Neural crest cell (in vitro differentiated cells): ENCODE measurements at places on chromosomes 3 and 15.

DNA sequence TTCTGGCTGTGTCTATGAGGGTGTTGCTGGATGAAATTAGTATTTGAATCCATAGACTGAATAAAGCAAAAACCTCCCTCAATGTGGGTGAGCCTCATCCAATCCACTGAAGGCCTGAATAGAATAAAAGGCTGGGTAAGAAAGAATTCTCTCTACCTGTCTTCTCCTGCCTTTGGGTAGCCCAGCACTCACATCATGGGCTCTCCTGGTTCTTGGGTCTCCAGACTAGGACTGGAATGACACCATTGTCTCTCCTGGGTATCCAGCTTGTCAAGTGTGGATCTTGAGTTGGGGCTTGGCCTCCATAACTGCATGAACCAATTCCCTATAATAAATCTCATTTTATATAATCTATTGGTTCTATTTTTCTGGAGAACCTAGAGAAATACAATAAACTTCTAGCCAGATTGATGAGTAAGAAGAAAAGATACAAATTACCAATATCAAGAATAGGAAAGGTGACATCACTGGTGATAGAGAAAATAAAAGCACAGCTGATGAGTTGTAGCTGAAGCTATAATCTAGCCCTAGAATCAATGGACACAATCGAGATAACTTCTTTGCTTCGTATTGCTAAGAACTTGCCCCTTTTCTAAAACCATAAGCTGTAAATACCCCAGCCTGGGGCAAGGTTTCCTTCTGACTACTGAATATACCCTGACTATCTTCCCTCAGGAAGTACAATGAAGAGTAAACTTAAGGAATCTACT is 106.4 kb downstream of the ANO10 start:
- H3K4me1 ChIP-seq = no peaks in the 10 kb centered on the region
- H3K27ac ChIP-seq = no peak overlapping the region
- DNase-seq = no peak
- no peak overlapping the region for H3K4me3 ChIP-seq

GRCh38 chr3:37935290-37935668 is 55.3 kb upstream of the VILL start:
- no peak for DNase-seq
- H3K4me3 ChIP-seq = peak overlapping the region; percentile 9
- H3K36me3 ChIP-seq = peaks cover 5% of the 10 kb centered on the region
- H3K27me3 ChIP-seq = no peaks in the 10 kb centered on the region
- H3K27ac ChIP-seq = peak overlapping the region; percentile 45
- H3K4me1 ChIP-seq = peaks cover 57% of the 10 kb centered on the region

DNA sequence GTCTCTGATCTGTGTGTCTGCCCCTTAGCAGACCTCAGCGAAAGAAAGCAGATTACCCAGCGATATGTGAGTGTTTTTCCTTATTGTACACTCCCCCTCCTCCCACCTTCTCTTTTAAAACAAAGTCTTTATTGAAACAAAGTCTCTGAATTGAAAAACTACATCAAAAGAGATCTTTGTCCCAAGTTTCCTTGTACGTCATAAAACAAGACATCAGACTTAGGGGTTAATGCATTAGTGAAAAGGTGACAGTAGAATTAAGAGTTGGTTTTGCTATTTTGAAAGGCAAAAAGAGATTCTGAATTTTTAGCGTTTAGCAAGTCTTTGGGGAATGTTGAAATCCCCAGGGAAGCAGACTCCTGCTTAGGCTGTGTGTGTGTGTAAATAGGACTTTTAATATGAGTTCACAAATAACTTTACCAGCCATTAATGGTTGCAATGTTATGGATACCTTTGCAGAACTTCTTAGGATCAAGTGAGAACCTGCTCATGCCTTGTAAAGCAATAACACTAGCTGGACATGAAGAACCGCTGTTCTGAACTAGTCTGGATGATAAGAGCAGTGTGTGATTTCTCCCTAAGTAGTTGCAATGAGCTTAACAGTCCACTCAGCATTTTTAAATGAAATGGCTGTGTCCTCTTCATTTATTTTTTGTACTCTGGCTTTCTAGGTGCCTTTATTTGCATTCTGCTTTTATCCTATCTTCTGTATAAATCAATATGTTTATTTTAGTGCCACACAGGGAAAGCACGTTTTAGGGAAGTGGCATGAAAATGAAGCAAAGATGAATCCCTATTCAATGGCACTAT is 136.6 kb downstream of the MCTP2 start:
- peaks cover 30% of the 10 kb centered on the region for H3K4me1 ChIP-seq
- H3K27ac ChIP-seq = peak overlapping the region; percentile 3
- DNase-seq = no peak
- H3K4me3 ChIP-seq = peak overlapping the region; percentile 5

- no peaks in the 10 kb centered on the region for H3K36me3 ChIP-seq
- H3K27me3 ChIP-seq = no peaks in the 10 kb centered on the region
- H3K27ac ChIP-seq = no peak overlapping the region
- H3K4me3 ChIP-seq = no peak overlapping the region
- DNase-seq = no peak
- peaks cover 63% of the 10 kb centered on the region for H3K4me1 ChIP-seq
Observed at GRCh38 chr3:115652738-115653137, 29.4 kb downstream of the GAP43 start.

- H3K27me3 ChIP-seq = no peaks in the 10 kb centered on the region
- peaks cover 48% of the 10 kb centered on the region for H3K4me1 ChIP-seq
- H3K4me3 ChIP-seq = no peak overlapping the region
- DNase-seq = no peak
- no peaks in the 10 kb centered on the region for H3K36me3 ChIP-seq
- no peak overlapping the region for H3K27ac ChIP-seq
Observed at GRCh38 chr15:38049891-38050290, 115.5 kb downstream of the TMCO5A start.

GRCh38 chr15:40852529-40852928 is 8.7 kb downstream of the SPINT1 start:
- peaks cover 15% of the 10 kb centered on the region for H3K27me3 ChIP-seq
- no peak overlapping the region for H3K27ac ChIP-seq
- DNase-seq = no peak

- H3K36me3 ChIP-seq = no peaks in the 10 kb centered on the region
- H3K4me1 ChIP-seq = no peaks in the 10 kb centered on the region
- H3K27ac ChIP-seq = no peak overlapping the region
- no peak overlapping the region for H3K4me3 ChIP-seq
Observed at GRCh38 chr15:58399739-58400138, 32.1 kb upstream of the LIPC start.

DNA sequence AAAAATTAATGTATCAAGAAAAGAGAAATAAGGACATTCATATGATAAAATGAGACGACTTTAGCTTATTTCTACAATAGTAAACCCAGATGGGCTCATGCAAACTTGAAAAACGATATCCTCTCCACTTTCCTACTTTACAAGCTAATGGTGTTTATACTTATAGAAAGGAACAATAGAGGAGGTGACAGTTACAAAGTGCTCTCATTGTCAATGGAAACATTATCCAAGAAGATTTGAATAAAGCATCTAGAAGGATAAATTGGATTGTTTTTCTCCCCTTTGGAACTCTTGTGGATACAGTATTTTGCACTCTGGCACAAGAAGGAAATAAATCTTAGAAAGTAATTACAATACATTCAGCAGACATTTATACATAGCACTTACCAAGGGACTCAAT is 20.2 kb upstream of the CCDC66 start:
- H3K27me3 ChIP-seq = peaks cover 23% of the 10 kb centered on the region
- no peak overlapping the region for H3K27ac ChIP-seq
- H3K4me3 ChIP-seq = no peak overlapping the region
- no peak for DNase-seq
- H3K36me3 ChIP-seq = no peaks in the 10 kb centered on the region
- H3K4me1 ChIP-seq = no peaks in the 10 kb centered on the region

GRCh38 chr3:150236316-150237082 is 171.6 kb upstream of the TSC22D2 start:
- peaks cover 26% of the 10 kb centered on the region for H3K4me1 ChIP-seq
- no peak overlapping the region for H3K4me3 ChIP-seq
- H3K27ac ChIP-seq = no peak overlapping the region
- H3K36me3 ChIP-seq = no peaks in the 10 kb centered on the region

- no peaks in the 10 kb centered on the region for H3K27me3 ChIP-seq
- no peak overlapping the region for H3K27ac ChIP-seq
- no peaks in the 10 kb centered on the region for H3K36me3 ChIP-seq
- H3K4me1 ChIP-seq = peaks cover 56% of the 10 kb centered on the region
Observed at GRCh38 chr15:68418611-68419161, 13.3 kb downstream of the ITGA11 start.

DNA sequence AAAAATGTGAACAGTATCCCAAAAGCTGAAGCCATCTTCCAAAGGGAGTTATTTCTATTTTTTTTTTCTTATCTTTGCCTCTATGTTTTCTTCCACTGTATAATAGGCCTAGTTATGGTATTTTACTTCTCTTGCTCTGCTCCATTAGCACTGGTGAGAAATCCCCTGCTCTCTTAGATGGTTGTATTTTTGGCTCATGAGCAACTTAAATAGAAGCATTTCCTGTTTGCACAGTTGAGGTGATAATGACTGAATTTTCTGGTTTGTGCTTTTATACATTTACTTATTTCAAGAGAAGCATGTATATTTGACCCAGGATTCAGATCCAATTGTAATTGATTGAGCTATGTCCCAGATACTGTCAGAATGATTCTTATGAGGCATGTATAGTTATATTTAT is 61.6 kb upstream of the CD200R1L start:
- peaks cover 4% of the 10 kb centered on the region for H3K36me3 ChIP-seq
- DNase-seq = no peak
- H3K4me1 ChIP-seq = no peaks in the 10 kb centered on the region
- H3K27ac ChIP-seq = no peak overlapping the region

GRCh38 chr15:75723171-75723846 is 10.7 kb upstream of the CSPG4 start:
- H3K27ac ChIP-seq = peak overlapping the region; percentile 96
- H3K27me3 ChIP-seq = no peaks in the 10 kb centered on the region
- H3K4me3 ChIP-seq = no peak overlapping the region
- DNase-seq = no peak
- no peaks in the 10 kb centered on the region for H3K36me3 ChIP-seq

- H3K36me3 ChIP-seq = peaks cover 3% of the 10 kb centered on the region
- no peak overlapping the region for H3K4me3 ChIP-seq
- peak overlapping the region; percentile 69 for H3K27ac ChIP-seq
- H3K27me3 ChIP-seq = peaks cover 2% of the 10 kb centered on the region
- no peaks in the 10 kb centered on the region for H3K4me1 ChIP-seq
Observed at GRCh38 chr15:73897441-73898261, 24.3 kb downstream of the TBC1D21 start.

GRCh38 chr3:112931736-112932521 is 43.0 kb downstream of the CD200R1 start:
- no peak overlapping the region for H3K27ac ChIP-seq
- H3K27me3 ChIP-seq = no peaks in the 10 kb centered on the region
- H3K36me3 ChIP-seq = no peaks in the 10 kb centered on the region
- H3K4me3 ChIP-seq = no peak overlapping the region
